Suprapubic skin (tissue), 4 donors: ENCODE measurements at places on chromosomes 2 and 18.

DNA sequence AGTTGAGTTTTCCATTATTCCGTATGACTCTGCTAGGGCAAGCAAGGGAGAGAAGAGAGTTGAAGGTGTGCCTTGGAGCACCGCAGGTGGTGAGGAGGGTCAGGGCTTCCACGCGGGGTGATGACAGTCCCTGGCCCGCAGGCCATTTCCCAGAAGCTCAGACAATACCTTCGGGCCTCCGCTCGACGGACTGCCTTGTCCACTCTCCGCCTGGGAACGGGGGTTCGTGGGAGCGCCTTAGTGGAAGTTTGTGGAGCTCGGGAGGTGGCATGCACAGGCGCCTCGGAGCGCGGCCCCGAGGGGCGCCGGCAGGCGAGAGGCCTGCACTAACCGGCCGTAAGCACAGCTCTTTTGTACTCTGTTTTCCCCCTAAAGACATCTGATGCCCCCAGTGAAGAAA lies 69.8 kb downstream of the ARHGEF33 start:
- no peaks in the 10 kb centered on the region for H3K36me3 ChIP-seq
- H3K27ac ChIP-seq, result no peak overlapping the region
- DNase-seq, result no peak
- H3K4me1 ChIP-seq, result peaks cover 13% of the 10 kb centered on the region
- no peaks in the 10 kb centered on the region for H3K27me3 ChIP-seq
- H3K4me3 ChIP-seq, result peak overlapping the region; percentile 44

- no peaks in the 10 kb centered on the region for H3K36me3 ChIP-seq
- no peaks in the 10 kb centered on the region for H3K27me3 ChIP-seq
- H3K4me3 ChIP-seq, result no peak overlapping the region
- H3K27ac ChIP-seq, result no peak overlapping the region
- no peaks in the 10 kb centered on the region for H3K4me1 ChIP-seq
These were observed 55.5 kb upstream of the PIK3C3 start for GRCh38 chr18:41899535-41899934.

- H3K4me1 ChIP-seq, result no peaks in the 10 kb centered on the region
- H3K27ac ChIP-seq, result no peak overlapping the region
- H3K4me3 ChIP-seq, result no peak overlapping the region
- H3K27me3 ChIP-seq, result no peaks in the 10 kb centered on the region
- H3K36me3 ChIP-seq, result no peaks in the 10 kb centered on the region
These were observed 24.7 kb downstream of the CLUL1 start for GRCh38 chr18:621291-622043.

- no peaks in the 10 kb centered on the region for H3K36me3 ChIP-seq
- peaks cover 8% of the 10 kb centered on the region for H3K4me1 ChIP-seq
These were observed 437.2 kb upstream of the PKDCC start for GRCh38 chr2:41610501-41611190.

DNA sequence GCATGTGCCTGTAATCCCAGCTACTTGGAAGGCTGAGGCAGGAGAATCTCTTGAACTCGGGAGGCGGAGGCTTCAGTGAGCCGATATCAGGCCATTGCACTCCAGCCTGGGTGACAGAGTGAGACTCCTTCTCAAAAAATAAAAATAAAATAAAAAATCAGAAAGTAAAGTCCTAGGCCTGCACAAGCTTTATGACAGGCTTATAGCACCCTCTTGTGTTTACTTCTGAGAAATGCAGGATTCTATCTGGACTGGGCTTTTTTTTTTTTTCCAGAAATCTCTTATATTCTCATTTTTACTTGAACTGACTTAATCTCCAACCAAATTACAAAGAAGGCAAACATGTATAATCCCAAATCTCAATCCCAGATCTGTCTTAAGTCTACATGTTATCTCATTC lies 26.1 kb upstream of the REG3G start:
- DNase-seq, result no peak
- H3K36me3 ChIP-seq, result no peaks in the 10 kb centered on the region
- H3K4me1 ChIP-seq, result no peaks in the 10 kb centered on the region
- H3K27ac ChIP-seq, result no peak overlapping the region
